ENCODE measurements at places on chromosomes 7 and 10.

- no peak for DNase-seq
Observed at GRCh38 chr10:70359017-70359550, 23.3 kb downstream of the LRRC20 start.

DNA sequence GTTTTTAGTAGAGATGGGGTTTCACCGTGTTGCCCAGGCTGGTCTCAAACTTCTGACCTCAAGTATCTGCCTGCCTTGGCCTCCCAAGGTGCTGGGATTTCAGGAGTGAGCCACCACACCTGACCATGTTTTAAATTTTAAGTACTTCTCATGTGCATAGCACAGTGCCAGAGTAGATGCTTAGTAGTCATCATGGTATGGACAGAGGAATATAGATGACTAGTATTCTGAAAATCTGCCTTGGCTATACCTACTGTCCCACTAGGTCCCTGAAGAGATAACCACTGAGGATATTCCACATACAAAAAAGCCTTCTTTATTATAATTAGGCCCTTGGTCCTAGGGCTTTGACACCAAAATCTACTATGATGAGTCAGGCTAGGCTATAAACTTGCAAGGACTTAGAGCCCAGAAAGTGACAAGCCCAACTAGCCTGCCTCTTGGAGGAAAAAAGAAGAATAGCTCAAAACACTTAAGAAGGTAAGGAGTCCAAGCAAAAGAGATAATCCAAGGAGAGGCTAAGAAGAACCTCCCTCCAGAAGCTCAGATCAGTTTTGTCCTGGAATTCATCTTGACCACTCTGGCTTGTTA, 34.0 kb downstream of the LUC7L2 start:
- DNase-seq, result no peak

GRCh38 chr7:155007947-155008346, 5.0 kb upstream of the PAXIP1 start:
- DNase-seq, result no peak

GRCh38 chr7:108132551-108133265, 2.5 kb upstream of the LAMB4 start:
- no peak for DNase-seq

DNA sequence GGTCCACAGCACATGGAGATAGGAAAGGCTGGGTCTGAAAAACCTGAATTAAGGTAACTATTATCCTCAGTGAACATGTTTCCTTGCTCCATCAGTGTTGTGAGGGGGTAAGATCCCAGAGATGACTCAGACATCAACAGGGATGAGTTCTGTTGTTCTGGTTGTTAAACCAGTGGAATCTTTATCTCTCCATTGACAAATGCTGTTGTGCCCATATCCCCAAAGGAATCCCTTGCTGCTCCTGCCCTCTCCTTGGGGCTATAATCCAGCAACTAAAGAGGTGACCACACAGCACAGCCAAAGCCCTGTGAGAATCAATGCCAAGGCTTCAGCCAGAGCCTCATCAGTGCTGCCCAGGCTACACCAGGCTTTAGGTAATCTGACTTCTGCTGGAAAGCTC, 113.4 kb downstream of the JAZF1 start:
- no peak for DNase-seq
